ENCODE measurements at places on chromosomes 2 and 18.

DNA sequence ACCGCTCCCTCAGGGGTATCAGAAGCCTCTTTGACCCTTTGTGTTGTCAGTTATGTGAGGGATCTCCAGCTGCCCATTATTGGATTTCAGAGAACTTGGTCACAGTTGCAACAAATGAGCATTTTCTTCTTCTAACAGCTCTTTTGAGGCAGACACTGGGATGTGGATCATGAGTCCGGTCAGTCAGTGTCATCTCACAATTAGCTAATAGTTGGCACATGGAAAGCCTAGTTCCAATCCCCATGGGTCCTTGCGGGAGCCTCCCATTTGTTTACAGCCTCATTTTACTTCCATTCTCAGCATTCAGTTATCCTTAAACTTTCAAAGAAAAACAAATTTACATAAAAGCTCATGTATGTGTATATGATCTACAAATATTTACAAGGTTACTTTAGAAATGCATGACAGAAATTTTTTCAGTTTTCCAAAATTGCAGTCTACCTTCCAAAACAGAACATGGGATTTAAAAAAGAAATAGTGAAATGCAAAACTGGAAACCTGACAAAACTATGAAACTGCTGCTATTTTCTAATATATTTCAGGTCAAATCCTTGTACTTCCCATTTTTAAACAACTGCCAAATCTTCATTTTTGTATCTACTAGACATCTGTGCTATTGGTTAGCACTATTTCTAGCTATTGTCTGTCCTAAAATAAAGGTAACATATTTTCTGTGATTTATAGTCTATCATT lies 547.1 kb upstream of the ZEB2 start:
- no peak for DNase-seq

- DNase-seq: no peak
Measured at GRCh38 chr2:96090196-96090926, 26.0 kb downstream of the ADRA2B start.

- DNase-seq: peak; percentile 74
Measured at GRCh38 chr2:236662231-236663185, 92.9 kb downstream of the ACKR3 start.

- no peak for DNase-seq
Measured at GRCh38 chr18:48824231-48824970, 126.4 kb downstream of the SMAD7 start.

GRCh38 chr2:54879598-54880332 lies 156.3 kb downstream of the EML6 start:
- no peak for DNase-seq

DNA sequence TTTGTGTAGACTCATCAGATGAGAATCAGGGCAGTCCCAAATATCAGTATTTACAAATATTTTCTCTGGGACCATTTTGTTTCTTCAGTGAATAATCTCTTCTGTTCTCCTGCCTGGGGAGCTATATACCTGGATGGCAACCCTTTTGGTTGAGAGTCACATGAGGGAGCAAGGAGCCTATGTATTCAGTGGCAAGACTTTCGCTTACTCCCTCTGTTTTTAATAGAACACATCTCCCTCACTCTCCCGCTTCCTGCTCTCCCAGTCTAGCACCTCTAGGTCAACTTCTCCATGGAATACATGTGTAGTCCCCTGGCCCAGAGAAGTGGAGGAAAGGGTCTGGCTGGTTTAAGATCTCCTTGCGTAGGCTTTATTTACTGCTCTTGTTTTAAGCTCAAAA lies 600.3 kb downstream of the CCDC85A start:
- DNase-seq: no peak
